ENCODE measurements at places on chromosomes 4 and X.

DNA sequence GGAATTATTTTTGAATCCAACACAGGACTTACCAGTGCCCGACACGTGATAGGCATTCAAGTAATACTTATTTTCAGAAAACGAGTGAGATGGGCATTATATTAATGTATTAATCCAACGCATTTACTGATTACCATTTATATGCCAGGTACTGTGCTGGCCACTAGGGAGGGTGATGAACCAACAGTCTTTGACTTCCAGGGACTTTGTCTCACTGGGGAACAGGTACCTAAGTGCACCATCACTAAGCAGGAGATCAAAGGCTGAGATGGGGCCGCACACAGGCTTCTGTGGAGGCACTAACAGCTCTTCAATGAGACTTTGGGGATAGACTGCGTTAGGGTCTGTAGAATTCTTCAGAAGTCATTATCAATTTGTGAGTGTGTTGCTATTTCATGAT is 5.7 kb upstream of the TADA2B start:
- no peak for DNase-seq

DNA sequence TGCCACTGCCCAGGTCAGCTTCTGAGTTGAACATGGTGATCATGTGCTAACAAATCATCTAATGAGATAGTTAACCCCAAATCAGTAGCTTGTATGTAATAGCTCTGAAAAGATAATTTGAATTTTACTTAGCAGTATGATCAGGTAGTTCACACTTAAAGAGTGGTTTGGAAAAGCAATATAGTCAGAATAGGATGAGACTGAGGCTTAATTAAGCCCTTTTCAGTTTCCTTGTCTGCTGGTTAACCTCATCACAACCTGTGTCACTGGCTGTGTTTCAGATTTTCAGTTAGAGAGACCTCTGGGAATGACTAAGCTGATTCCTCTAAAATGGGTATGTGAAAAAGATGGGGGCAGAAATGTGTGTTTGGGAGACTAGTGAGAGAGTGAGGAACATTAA is 38.1 kb downstream of the GPR174 start:
- no peak for DNase-seq

DNA sequence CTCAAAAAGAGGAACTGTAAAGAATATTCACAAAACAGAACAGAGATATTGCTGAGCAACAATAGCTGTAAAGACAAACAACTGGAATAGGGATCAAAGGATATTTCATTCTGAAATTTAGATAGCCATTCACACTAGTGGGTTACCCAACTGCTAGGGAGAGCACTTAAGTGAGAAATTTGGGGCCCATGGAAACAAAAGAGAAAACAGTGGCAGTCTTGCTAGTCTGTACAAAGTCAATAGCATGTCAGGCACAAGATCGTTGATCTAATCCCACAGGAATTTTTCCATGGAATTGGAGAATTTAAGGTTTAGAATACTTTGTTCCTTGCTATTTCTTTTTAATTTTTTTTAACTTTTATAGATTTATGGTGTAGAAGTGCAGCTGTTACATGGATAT is 467.0 kb downstream of the PCDH18 start:
- no peak for DNase-seq

GRCh38 chrX:39757971-39758370 is 339.8 kb downstream of the BCOR start:
- DNase-seq = no peak

DNA sequence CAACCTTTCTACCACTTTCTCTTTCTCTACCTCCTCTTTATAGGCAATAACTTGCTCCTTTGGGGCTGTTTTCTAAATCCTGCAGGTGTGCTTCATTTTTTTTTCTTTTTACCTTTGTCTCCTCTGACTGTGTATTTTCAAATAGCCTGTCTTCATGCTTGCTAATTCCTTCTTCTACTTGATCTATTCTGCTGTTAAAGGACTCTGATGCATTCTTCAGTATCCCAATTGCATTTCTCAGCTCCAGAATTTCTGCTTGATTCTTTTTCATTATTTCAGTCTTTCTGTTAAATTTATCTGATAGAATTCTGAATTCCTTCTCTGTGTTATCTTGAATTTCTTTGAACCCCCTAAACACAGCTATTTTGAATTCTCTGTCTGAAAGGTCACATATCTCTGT is 67.7 kb upstream of the IL2 start:
- no peak for DNase-seq

DNA sequence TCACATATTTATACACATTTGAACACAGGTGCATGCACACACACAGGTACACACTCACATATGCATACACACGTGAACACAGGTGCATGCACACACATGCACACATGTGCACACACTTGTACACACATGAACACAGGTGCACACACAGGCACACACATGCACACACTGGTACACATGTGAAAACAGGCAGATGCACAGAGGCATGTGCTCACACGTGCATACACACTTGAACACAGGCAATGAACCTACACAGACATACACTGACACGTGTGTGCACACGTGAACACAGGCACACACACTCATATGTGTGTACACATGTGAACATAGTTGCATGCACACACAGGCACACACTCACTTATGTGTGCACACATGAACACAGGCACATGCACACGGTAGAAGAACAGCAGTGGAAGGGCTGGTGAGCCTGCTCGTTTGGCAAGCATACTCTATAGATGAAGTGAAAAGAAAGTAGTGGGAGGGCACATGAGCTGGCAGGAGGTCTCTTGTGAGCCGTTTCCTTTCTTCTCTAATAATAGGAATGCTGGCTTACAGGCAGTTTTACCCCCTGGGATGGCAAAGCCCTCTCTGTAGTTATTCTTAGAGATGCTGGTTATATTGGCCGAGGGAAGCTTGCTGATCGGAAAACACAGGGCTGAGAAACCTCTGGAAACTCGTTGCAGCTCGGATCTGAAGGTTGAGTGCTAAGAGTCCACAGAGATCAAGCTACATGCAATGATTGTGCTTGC is 279.6 kb upstream of the CLNK start:
- DNase-seq = no peak

GRCh38 chr4:174037631-174038030 is 245.8 kb downstream of the FBXO8 start:
- no peak for DNase-seq

GRCh38 chr4:95215991-95216605 is 332.7 kb downstream of the UNC5C start:
- DNase-seq = no peak

DNA sequence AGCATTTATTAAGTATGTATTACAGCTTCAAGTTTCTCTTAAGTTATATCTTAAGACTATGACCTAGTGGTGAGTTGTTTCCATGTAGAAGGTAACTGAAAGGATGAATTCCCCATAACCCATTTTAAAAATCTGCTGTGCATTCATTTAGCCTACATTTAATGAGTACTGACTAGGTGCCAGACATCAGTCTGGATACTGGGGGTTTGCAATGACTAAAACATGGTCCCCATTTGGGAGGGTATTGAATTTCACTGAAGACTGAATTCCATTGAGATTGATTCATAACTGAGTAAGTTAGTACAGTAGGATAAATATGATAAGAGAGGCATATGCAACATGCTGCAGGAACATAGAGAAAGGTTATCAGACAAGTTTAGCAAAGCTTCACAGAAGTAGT is 241.5 kb downstream of the FRAS1 start:
- DNase-seq = no peak

DNA sequence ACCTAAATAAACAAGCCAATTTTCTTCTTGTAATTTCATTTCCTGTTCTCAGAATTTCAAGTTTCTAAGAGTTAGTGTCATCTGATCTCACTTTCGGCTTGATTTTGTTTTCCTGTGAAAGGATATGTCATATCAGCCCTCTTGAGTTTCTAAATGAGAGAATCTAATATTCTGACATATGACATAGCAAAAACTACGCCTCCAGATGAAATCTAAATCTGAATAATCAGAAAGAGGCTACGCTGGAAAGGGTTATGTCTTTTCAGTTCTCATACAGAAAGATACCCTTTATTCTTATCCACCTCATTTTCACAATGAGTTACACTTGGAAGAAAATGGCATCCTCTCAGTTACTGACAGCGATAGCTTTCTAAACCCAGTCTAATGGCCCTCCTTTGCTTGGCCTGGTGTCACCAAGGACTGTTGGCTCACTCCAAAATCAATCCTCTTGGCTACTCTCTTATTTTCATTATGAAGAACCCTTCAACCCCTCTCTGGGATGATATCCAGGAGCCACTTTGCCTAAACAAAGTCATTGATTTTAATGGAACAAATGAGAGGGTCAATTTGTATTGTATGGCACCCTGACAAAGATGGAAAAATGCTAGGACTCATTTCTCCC is 65.6 kb downstream of the ASB9 start:
- no peak for DNase-seq

GRCh38 chr4:72587334-72587733 is 18.3 kb upstream of the ADAMTS3 start:
- DNase-seq = no peak

DNA sequence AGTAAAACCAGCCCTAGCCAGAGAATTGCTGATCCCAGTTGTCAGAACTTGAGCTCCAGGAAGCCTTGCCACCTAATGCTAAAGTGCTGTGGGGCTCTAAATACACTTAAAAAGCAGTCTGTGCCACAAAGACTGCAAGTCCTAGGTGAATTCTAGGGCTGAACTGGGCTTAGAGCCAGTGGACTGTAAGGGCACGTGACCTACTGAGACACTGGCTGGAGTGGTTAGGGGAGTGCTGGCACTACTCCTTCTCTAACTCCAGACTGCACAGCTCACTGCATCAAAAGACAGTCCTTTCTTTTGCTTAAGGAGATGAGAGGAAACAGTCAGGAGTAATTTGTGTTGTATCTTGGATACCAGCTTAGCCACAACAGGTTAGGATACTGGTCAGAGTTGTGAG is 1240.2 kb downstream of the FAM133A start:
- no peak for DNase-seq

DNA sequence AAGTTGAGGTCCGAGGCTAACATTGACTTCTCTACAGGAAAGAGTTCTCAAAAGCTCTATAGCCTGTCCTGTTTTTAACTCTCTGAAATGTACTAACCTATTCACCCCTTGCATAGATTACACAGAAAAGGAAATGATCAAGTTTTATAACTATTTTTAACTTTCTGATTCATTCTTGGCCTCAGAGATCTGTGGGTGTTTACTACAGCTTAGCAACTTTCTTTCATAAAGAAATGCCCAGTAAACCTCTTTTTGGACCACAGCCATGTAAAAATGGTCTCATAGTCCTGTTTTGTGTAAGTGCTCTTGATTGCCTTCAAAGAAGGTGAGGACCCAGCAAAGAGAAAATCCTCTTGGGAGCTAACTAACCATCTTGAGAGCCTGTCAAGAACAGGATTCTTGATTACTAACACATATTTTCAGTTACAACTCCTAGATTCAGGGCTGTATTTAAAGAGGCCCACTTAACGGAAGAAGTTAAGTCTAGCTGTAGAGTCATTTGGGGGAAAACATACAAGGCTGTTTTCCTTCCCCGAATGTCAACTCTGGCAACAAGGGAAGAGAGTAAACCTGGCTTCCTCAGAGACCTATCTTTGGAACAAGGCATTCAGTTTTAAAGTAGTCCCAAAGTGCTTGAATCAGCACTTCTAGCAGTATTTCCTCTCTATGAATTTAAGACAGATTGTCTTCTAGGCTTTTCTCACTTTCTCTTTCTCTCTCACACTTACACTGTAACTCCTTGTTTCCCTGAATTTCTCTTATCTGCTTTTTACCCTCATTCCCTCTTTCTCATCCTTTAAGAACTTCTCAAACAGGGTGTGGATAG is 78.2 kb downstream of the IL21 start:
- no peak for DNase-seq

DNA sequence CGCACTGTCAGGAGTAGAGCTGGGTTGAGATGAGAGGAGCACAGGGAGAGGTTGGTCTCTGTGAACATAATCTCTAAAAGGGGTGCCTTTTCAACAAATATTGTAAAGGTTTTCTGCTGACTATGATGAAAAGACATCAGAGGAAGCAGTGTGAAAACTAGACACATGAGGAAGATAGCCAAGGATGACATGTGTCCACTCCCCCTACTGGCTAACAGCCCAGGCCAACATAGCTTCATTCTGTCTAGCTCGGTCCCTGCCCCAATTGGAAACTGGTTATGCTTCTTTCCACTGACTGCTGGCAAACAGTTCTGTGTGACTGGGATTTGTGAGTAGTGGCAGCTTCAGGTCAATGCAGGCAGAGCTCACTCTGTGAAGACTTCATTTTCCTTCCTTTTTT is 115.4 kb upstream of the ESX1 start:
- DNase-seq = no peak

- DNase-seq = no peak
Observed at GRCh38 chrX:125205133-125205917, 114.3 kb upstream of the TEX13C start.

- no peak for DNase-seq
Observed at GRCh38 chr4:185872747-185873380, 60.9 kb upstream of the SORBS2 start.

DNA sequence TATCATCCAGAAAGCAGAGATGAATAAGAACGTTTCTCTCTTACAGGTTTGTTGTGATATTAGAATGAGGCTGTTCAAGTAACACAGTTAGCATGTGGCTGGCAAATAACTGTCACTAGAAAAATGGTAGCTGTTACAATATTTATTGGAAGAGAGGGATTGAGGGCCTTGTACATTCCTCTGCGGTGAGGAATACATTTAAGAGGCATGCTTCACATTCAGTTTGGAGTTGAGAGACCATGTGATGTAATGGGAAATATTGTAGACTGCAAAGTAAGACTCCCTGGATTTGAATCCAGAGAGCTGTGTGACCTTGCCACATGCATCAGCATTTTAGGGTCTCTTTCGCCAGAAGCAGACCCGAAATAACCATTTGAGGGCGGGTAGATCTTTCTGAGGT is 104.8 kb upstream of the KIT start:
- DNase-seq = no peak

GRCh38 chrX:41561045-41561444 is 113.9 kb downstream of the NYX start:
- DNase-seq = peak; percentile 2

DNA sequence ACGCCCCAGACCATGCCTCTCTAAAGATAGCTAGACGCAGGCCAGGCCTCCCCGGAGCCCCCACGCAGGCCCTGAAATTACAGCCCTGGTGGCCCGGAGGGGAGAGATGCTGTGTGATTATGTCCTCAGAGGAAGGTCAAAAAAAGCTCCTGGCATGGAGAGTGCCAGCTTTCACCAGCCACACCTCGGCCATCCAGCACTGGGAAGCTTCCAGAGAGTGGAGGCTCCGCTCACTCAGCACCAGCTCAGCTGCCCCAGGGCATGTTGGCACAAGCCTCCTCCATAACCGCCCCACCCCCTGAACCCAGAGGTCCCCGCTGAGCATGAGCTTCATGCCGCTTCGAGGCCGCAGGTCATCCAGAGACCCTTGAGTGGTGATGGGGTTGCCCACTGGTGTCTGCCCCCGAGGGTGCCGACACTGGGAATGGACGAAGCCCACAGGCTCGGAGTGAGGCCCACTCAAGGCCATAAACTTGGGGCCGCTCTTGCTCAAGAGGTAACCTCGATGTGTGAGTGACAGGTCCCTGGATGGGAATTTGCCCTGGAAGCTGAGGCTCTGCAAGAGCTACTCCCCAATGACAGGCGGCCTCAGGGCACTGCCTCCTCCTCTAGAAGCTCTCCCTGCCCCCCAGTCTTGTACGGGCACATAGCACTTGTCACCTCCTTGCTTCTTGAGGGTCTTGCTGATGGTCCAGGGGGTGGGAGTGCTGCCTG is 4.4 kb upstream of the BGN start:
- DNase-seq = no peak

- no peak for DNase-seq
Observed at GRCh38 chr4:71841336-71841735, 57.5 kb upstream of the GC start.

GRCh38 chrX:76850851-76851250 is 423.3 kb downstream of the MAGEE1 start:
- no peak for DNase-seq
